Aorta (tissue), 5 donors: ENCODE measurements at places on chromosomes 2 and 18. TPM values are rescaled to one million over a fixed set of nuclear protein-coding genes. Genes with fewer than 3 reads are reported as not detected.

The ZSWIM2 gene
- total RNA-seq = not detected

DNA sequence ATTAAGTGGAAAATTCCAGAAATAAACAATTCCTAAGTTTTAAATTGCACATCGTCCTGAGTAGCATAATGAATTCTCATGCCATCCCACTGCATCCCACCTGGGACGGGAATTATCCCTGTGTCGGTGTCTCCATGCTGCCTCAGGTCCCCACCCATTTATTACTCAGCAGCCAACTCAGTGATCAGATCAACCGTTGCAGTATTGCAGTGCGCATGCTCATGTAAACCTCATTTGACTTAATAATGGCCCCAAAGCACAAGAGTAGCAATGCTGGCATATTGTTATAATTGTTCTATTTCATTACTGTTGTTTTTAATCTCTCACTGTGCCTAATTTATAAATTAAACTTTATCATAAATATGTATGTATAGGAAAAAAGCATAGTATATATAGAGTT lies 214.4 kb downstream of the METTL4 start:
- DNase-seq = no peak
- H3K27me3 ChIP-seq = no peaks in the 10 kb centered on the region
- H3K36me3 ChIP-seq = no peaks in the 10 kb centered on the region
- no peaks in the 10 kb centered on the region for H3K4me1 ChIP-seq

The CCDC74B gene
- 1.3 TPM for total RNA-seq

DNA sequence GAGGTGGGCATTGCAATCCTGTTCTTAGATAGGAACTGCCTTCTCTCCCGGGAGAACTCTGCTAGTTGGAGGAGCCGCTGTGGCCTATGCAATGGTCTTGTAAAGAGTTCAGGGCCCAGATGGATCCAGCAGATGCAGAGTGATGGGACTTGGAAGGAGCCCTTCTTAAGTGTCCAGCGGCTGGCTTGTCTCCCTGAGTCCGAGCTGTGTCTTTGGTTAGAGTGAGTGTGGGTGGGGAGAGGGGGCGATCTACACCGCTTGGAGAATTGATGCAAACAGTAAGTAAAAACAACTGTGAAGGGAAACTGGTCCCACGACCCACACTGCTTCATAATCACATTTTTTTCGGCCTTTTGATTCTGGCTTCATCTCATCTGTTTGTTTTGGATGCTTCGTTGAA lies 89.8 kb upstream of the CYRIA start:
- no peaks in the 10 kb centered on the region for H3K27me3 ChIP-seq
- H3K4me1 ChIP-seq = no peaks in the 10 kb centered on the region
- no peak overlapping the region for H3K27ac ChIP-seq
- no peak for DNase-seq
- H3K4me3 ChIP-seq = no peak overlapping the region

- H3K27me3 ChIP-seq = no peaks in the 10 kb centered on the region
- no peaks in the 10 kb centered on the region for H3K4me1 ChIP-seq
- H3K4me3 ChIP-seq = no peak overlapping the region
- no peaks in the 10 kb centered on the region for H3K36me3 ChIP-seq
- DNase-seq = no peak
These were observed 208.4 kb upstream of the TMEM200C start for GRCh38 chr18:6103741-6104140.

- DNase-seq = no peak
- H3K27me3 ChIP-seq = no peaks in the 10 kb centered on the region
- H3K4me1 ChIP-seq = no peaks in the 10 kb centered on the region
- H3K27ac ChIP-seq = no peak overlapping the region
- H3K36me3 ChIP-seq = no peaks in the 10 kb centered on the region
These were observed 139.7 kb downstream of the HRH4 start for GRCh38 chr18:24600076-24600654.
